ENCODE measurements at places on chromosomes 2 and 18.

DNA sequence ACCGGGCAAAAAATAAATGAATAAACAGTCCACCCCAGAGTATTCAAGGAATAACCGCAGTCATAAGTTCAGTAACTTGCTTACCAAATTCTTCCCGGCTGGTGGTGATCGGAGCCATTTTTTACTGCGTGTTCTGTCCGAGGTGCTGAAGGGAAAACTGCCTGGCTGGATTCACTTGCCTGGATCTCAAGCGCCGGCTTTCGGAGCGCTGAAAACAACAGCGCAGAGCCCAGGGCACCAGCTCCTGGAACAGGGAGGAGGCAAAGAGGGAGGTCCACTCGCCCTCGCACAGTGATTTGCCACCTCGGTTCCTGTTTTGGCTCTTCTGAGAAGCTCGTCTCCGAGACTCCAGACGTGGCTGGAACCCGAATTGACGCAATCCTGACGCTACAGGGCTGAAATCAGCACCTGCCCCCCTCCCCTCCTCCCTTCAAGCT is at the start of gene SYT4:
Gene SYT4, minus strand, starts transcription at position 327 of the 437 bp plus-strand sequence. Its CDS starts 209 bp downstream, at position 118.
- peak; percentile 40 for DNase-seq

DNA sequence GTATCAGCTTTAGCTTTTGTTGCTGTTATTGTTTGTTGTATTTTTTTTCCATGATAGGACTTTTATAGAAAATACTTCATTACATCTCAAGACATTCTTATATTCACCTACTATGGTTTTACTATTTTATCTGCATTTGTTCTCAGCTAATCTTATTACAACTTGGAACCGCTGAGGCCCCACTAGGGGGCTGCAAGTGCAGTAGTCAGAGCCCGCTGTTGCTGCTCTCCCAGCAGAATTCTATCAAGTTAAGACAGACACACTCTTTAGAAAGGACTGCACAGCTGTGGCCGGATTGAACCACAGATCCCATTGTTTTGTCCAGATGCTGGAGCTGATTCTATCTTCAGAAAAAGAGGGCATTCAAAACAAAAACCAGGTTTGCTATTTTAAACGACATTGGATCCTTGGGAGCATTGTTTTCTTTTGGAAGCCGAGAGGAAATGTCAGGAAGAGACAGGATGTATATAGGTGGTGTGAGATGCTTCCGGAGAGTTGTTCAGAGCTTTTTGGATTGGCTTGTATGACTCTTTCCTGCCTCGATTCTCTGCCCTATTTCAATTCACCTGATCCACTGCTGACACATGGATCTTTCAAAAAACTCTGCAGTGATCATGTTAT is 105.7 kb upstream of the GAREM1 start:
- no peak for DNase-seq

GRCh38 chr2:239259173-239259572 is 141.6 kb downstream of the HDAC4 start:
- no peak for DNase-seq

GRCh38 chr2:241673797-241674725 is 12.6 kb downstream of the DTYMK start:
- no peak for DNase-seq

- no peak for DNase-seq
Measured at GRCh38 chr2:174959787-174960186, 45.4 kb downstream of the CHN1 start.

DNA sequence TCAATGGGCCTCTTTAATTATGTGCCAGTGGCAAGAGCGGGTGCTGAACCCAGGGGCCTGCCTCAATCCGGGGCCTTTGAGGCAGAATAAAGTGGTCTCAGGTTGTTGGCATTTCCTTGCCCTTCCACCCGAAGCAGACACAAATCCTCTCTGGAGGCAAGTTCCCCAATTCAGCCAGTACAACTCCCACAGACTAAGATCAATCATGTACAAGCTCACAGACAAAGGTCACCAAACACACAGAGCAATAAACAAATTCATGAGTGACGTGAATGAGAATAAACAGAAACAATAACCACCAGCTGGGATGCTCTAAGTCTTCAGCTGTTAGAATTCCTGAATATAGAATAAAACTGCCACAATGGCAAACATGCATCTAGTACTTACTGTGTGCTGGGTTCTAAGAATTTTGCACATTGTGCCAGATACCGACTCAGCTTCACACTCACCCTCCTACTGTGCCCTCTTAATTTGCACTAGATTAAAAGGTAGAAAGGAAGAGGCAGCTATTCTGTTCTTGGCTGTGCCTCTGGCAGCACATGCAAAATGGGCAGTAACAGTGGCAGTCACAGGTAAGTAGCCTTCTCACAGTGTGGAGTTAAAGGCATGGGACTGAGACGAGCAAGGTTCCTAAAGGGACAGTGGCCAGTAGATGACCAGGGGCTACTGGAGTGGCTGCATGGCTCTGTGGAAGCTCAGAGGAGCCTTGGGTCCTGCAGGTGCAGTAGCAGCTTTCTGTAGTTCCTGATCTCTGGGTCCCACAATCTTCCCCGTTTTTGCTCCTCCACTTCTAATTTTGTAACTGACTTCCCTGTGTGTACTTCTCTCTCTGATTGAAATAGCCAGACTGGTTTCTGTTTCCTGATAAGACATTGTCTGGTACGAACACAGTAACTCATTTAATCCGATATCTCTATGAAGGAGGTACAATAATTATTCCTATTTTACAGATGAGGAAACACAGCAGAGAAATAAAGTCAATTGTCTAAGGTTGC is 34.6 kb upstream of the IL1B start:
- no peak for DNase-seq

DNA sequence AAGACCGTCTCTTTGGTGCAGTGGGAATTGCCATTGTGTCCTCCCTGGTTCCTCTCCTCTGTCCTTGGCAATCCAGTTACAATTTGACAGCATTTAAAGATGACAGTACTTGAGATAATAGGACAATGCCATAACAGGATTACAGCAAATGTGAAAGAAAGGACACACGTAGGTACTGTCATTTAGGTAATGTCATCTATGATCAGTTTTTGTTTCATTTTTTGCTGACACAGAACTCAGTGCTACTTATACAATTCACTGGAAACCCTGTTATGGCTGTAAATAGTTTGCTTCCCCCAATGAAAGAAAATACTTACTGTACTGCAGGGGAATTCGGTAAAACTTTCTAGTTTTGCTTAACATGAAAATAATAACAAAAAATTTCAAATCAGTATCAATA is 65.2 kb downstream of the BCL11A start:
- DNase-seq = no peak

GRCh38 chr2:231951452-231952035 is 10.0 kb upstream of the DIS3L2 start:
- DNase-seq = no peak

GRCh38 chr18:23257137-23257536 is 121.9 kb downstream of the CABLES1 start:
- DNase-seq = no peak

GRCh38 chr2:194062401-194062800 is 1594.6 kb upstream of the SLC39A10 start:
- no peak for DNase-seq

- no peak for DNase-seq
Measured at GRCh38 chr18:8011361-8011760, 444.2 kb downstream of the PTPRM start.

DNA sequence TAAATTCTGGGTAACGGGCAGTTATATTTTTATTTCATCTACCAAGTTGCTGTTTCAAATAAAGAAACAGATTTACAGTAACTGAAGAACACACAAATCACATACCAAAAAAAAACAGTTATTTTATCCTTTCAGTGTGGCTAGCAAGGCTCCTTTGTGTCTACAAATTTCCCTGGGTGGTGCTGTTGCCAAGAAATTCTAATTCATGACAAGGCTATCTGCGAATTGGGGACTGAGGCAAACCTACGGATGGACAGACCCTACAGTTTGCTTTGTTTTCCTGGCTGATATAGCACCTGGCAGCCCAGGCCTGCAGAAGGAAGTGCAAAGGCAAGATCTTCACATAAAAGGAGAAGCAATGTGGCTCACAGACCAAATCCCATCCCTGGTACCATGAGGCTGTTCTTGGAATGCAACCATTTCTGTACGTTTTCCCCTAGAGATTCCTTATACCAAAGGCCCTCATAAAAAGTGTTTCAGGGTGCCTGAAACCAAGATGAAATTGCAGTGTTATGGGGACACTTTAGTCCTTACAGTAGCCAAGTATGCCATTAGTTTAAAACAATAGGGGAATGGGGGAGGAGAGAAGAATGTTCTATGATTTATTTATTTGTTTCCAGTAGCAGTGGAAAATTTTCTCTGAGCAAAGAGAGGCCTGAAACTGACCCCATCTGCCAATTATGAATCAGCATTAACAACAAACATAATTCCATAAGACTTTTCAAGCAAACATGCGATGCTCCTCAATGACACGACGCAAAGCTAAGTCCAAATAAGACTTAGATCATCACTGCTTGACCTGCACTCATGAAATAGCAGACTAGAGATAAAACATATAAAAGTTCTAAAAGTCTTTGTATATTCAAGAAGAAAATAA is 4.3 kb downstream of the KLF7 start:
- DNase-seq = peak; percentile 41

DNA sequence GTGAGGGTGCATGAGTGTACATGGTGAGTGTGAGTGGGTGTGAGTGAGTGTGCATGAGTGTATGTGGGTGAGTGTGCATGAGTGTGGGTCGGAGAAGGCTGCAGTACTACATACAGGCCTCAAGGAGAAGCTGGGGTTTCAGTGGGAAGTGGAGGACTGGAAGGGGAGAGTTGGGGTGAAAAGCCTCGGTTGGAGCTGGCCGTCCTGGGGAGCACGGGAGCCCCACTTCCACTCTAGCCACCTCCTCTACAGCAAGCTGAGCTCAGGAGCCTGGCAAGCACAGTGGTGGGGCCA is 68.7 kb upstream of the HPCAL1 start:
- DNase-seq = no peak

- DNase-seq = peak; percentile 62
Measured at GRCh38 chr18:23200756-23201155, 65.5 kb downstream of the CABLES1 start.

DNA sequence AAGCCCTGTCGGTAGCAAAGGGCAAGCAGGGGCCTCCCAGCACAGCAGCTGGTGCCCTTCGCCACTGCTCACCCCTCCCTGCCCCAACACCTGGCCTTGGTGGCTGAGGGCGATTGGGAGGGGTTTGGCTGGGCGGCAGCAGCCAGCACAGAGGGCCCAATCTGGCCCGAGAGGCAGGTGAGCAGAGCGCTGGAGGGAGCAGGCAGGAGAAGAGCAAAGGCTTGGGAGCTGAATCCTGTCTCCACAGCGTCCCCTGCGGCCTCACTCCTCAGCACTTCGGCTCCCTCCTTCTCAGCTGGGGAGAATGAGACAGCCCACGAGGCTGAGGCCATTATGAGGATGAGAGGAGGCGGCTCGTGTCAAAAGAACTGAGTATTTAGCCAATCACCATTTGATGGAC is 74.9 kb upstream of the TAF1B start:
- no peak for DNase-seq

- DNase-seq = no peak
Measured at GRCh38 chr2:114185501-114185900, 256.9 kb upstream of the DPP10 start.

GRCh38 chr18:74921057-74921820 is 287.7 kb downstream of the PTGR3 start:
- DNase-seq = no peak

- no peak for DNase-seq
Measured at GRCh38 chr2:178211943-178212342, 17.6 kb downstream of the OSBPL6 start.

All from Caki2 (cell line).